ENCODE measurements at places on chromosomes 12 and 14. TPM values are rescaled to one million over a fixed set of nuclear protein-coding genes. Genes with fewer than 3 reads are reported as not detected.

PIANP gene
- total RNA-seq: 1.2 TPM

DNA sequence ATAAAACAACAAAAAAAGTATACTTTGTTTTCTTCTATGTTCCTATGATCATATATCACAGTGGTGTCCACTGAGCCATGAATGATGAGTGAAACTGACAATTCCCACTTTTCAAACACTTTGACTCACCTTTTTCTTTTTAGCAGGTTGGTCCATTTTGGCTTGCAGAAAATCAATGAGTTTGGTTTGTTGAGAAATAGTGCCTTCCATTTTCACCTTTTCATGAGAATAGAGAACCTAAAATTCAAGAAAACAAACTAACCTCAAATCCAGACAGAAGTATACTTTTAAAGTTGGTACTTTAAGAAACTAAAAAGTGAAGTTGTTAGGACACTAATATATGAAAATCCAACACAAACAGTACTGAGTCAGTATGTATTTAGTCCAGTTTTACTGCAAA lies 52.4 kb downstream of the PRKAB1 start:
- no peak for DNase-seq

DNA sequence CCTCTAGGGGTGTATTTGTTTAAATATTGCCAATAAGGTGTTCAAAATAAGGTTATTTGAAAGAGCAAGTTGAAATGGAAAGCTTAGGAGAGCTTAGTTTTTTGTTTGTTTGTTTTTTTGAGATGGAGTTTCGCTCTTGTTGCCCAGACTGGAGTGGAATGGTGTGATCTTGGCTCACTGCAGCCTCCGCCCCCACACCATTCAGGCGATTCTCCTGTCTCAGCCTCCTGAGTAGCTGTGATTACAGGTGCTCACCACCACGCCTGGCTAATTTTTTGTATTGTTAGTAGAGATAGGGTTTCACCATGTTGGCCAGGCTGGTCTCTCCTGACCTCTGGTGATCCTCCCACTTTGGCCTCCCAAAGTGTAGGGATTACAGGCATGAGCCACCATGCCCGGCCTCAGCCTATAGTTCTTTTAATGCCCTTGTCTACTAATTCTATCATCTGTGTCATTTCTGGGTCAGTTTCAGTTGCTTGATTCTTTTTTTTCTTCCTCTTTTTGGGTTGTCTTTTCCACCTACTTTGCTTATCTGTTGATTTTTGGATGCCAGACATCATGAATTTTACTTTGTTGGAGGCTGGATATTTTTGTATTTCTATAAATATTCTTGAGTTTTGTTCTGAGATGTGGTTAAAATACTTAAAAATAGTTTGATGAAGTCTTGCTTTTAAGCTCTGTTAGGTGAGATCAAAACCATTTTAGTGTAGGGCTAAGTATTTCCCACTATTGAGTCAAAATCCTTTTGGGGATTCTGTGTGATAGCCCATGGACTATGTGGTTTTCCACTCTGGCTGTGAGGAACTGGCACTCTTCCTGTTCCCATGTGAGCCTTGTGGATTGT lies 18.7 kb downstream of the RCOR1 start:
- DNase-seq: no peak

GRCh38 chr14:65179918-65180724 lies 77.8 kb upstream of the MAX start:
- DNase-seq: no peak

- no peak for DNase-seq
Measured at GRCh38 chr12:1504304-1504894, 90.0 kb downstream of the FBXL14 start.

- no peak for DNase-seq
Measured at GRCh38 chr12:50257236-50258166, 25.8 kb downstream of the LIMA1 start.

DNA sequence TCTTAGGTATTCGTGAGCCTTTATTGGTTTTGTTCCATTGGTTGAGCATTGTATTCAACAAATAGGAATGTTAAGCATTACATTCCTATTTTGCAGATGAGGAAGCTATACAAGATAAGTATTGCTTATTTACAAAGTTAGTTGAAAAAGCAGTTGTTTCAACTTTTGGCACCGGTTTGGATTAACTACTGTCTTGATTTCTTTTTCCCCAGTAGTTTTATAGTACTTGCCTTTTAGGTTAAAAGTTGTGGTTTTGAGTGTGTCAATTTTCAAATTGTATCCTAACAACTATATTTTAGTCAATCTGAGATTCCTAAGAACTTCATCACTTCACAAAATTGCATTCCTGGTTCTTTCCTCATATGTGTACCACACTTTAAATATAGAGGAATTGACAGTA lies 23.8 kb upstream of the MBIP start:
- DNase-seq: no peak

DNA sequence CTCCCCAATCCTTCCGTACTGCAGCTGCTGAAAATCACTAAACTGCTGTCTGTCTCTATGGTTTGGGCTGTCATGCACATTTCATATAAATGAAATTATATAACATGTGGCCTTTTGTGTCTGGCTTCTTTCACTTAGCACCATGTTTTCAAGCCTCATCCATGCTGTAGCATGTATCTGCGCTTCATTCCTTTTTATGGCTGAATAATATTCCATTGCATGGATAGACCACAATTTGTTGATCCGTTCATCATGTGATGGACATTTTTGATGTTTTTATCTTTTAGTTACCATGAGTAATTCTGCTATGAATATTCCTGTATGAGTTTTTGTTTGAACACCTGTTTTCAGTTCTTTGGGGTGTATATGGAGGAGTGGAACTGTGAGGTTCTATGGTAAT lies 32.6 kb upstream of the MED13L start:
- DNase-seq: no peak

- DNase-seq: no peak
Measured at GRCh38 chr14:95559203-95559602, 24.4 kb downstream of the GLRX5 start.

All from frontal cortex (tissue), 4 donors.